Kidney glomerular epithelial cell (primary cell): ENCODE measurements at places on chromosomes 13 and 19.
A peak's percentile ranks its signal among the peaks of the same experiment; 100 is the strongest.

DNA sequence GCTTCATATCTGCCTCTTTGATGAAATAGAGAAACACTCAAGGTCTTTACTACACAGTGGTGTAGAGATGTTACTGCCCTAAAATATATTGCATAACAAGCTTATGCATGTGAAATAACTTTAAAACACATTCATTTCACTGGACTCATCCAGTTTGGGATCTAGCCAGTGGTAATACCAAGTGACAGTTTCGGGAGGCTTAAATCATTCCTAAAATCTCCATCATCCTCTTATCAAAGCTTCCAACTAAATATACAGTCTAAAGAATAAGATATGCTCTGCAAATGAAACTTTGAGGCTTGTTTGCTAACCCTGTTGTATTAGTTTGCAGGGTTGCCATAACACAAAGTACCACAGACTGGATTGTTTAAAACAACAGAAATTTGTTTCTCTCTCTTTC, 52.8 kb downstream of the THSD1 start:
- no peak for DNase-seq

GRCh38 chr19:3517638-3518037, 11.5 kb downstream of the FZR1 start:
- DNase-seq = no peak

GRCh38 chr19:44903602-44904425, 1.8 kb upstream of the APOE start:
- peak; percentile 20 for DNase-seq

DNA sequence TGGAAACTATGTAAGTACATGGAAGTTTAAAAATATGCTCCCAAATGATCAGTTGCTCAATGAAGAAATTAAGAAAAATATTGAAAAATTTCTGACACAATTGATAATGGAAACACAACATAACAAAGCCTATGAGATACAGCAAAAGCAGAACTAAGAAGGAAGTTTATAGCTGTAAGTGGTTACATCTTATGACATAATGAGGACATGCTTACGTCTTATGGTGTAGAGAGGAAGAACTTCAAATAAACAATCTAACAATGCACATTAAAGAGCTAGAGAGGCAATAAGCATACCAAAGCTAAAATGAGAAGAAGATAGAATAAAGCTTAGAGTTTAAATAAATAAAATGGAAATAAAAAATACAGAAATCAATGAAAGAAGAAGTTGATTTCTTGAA, 50.0 kb upstream of the CEACAM21 start:
- DNase-seq = no peak

- DNase-seq = no peak
Measured at GRCh38 chr13:91544723-91545122, 146.3 kb downstream of the GPC5 start.

- no peak for DNase-seq
Measured at GRCh38 chr13:74866101-74866500, 615.9 kb downstream of the TBC1D4 start.

GRCh38 chr19:9953802-9954542, 17.7 kb upstream of the OLFM2 start:
- DNase-seq = no peak

GRCh38 chr19:48872884-48873475, 759 bp downstream of the PPP1R15A start:
- peak; percentile 90 for DNase-seq

GRCh38 chr19:14395262-14395661, 14.0 kb downstream of the ADGRE5 start:
- no peak for DNase-seq

DNA sequence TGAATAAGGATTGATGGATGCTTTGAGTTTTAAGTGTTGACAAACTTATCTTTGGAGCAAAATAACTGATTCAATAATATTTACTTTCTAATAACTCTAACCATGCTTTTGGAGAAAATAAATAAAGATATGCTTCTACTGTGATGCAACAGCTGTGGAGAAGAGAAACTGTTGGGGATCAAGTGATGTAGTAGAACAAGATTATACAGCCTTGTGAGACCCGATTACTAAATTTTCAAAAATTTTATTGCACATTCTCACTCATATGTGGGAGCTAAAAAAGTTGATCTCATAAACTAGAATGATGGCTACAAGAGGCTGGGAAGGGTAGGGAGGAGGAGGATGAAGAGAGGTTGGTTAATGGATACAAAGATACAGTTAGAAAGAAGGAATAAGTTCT, 85.5 kb upstream of the OXGR1 start:
- DNase-seq = no peak

DNA sequence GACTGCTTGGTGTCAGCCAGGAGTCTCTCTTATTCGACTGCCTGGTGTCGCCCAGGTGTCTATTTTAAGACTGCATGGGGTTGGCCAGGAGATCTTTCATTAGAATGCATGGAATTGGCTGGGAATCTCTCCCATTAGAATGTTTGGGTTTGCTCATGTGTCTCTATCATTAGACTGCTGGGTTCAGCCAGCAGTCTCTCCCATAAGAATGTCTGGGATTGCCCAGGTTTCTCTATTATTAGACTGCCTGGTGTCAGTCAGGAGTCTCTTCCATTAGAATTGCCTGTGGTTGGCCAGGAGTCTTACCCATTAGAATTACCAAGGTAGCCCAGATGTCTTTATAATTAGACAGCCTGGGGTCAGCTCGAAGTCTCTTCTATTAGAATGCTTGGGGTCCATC, 1496.0 kb downstream of the UQCRFS1 start:
- DNase-seq = no peak

DNA sequence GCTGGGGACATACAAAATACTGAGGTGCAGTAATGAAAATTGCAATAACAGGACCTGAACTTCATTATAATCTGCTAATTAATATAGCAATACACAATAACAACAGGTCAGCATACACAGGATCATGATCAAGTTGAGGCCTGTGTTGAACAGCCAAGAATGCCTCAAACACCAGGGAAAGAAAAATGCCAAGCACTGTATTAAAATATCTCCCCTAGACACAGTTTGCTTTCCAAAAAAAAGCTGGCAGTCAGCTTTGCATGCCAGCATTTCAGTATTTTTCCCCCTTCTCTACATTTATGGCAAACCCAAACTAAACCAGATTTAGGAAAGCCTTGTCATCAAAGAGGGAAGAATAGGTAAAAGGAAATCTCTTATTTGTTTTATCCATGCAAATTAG, 226.9 kb downstream of the LHFPL6 start:
- no peak for DNase-seq

DNA sequence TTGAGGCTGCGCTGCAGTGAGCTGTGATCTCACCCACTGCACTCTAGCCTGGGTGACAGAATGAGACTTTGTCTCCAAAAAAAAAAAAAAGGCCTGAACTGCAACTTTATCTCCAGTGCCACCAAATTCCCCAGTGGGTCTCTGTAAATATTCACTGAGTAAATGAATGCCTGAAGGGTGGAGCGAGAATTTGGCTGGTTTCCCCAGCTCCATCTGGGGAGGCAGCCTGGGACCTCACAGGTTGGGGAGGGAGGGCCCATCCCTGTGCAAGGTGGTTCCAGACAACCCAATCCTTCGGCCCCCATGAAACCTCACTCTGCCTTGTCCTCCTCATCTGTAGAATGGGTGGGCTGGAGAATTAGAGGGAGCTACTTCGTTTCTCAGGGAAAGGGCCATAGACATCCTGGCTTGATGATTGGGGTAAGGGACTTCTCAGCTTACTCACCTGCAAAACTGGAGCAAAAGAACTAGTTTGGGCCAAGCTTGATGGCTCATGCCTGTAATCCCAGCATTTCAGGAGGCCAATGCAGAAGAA, 4.2 kb upstream of the PKN1 start:
- DNase-seq = no peak

- DNase-seq = no peak
Measured at GRCh38 chr19:8922591-8922990, 87.6 kb downstream of the MUC16 start.

GRCh38 chr19:35013041-35013819, 13.1 kb downstream of the GRAMD1A start:
- DNase-seq = no peak

- no peak for DNase-seq
Measured at GRCh38 chr19:35034588-35035382, 4.5 kb downstream of the SCN1B start.

DNA sequence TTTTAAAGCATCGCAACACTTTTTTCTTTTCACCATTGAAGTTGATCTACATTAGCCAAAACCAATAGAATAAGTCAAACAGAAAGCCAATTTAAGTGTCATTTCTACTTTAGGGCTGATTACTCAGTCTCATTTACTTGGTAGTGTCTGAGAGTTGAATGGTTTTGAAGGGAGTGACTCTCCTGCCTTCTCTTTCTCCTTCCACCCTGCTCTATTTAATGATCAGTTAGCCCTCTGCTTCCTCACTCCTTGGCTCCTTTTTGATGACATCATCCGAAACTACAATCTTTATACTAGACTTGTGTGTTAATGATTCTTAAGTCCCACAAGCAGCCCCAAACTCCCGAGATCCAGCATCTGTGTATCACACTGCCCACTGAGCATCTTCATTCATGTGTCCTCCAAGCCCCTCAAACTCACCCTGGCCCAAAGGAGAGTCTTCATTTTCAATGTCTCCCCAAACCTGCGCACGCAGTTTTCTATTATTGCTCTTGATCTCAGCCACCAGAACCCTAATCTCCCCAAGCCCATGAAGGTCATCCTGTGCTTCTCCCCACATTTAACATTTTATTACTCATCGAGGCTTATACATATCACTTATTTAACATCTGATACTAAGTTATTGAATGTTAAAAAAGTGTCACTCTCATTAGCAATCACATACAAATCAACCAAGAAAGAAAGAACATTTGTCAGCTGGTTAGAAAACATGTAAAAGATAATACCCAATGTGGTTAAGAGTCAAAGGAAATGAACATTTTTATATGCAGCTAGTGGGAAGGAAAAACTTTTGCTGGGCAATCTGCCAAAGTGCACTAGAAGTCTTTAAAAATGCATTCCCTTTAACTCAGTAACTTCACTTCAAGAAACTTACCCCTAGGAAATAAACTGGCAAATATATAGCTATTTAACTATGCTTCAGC, 32.2 kb upstream of the ARGLU1 start:
- peak; percentile 9 for DNase-seq

- DNase-seq = no peak
Measured at GRCh38 chr13:31545616-31546015, 193.7 kb upstream of the RXFP2 start.

DNA sequence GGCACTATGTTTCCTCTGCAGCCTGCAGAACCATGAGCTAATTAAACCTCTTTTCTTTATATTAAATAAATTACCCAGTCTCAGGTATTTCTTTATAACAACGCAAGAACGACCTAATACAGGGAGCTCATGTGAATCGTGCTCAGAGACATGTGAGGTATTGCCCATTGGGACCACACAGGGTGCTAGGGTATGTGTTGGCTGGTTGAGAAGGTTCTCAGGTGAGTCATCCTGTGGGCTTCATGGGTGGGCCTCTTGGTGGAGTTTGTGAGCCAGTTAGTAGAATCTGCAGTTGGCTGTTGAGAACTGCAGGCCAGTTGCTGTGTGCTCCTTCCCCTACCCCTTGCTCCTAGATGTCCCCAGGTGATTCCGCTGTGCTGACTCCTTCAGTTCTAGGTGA, 163.0 kb downstream of the HS6ST3 start:
- no peak for DNase-seq

DNA sequence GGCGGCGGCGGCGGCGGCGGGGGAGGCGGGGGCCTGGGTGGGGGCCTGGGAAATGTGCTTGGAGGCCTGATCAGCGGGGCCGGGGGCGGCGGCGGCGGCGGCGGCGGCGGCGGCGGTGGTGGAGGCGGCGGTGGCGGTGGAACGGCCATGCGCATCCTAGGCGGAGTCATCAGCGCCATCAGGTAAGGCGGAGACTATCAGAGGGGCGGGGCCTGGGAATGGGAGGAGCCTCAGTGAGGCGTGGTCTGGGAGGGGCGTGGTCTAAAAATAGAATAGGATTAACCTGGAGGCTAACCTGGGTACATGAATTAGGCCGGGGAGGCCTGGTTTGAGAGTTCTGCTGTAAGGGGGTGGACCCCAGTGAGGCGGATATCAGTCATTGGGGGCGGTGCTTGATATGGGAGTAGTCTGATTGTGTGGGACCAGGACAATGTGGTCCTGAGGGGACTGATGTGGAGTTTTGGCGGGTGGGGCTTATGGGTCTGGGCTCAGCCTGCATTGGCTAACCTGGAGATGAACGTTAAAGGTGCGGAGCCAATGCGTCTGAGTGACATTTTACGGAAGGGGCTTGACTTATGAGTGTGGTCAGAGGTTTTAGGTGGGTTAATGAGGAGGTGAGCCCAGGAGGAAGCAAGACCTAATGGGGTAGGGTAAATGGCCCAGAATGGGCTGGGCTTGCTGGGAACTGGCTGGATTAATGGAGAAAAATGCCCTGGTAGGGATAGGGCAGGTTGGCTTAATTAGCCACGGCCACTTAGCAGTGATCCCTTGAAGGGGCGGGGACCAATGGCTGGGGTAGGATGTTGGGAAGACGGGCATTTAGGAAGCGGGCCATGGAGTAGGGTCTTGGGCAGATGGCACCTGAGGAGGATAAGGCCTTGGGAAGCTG, 1.4 kb downstream of the CAPNS1 start:
- DNase-seq = peak; percentile 78

DNA sequence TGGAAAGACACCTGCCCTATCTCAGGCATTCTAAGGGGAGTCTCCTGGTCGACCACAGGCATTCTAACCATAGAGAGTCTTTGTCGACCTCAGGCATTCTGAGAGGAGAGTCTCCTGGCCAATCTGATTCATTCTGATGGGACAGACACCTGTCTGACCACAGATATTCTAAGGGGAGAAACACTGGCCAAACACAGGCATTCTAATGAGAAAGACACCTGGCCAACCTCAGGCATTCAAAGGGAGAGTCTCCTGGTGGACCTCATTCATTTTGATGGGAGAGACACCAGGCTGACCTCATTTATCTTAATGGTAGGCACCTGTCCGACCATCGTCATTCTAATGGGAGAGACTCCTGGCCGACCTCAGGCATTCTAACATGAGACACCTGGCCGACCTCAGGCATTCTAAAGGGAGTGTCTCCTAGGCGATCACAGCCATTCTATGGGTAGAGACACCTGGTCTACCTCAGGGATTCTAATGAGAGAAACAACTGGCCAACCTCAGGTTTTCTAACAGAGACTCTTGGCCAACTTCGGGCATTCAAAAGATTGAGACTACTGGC, 1351.5 kb downstream of the UQCRFS1 start:
- DNase-seq = no peak

GRCh38 chr13:78680115-78680561, 21.2 kb upstream of the OBI1 start:
- no peak for DNase-seq

- DNase-seq = no peak
Measured at GRCh38 chr13:35791184-35791851, 314.8 kb upstream of the MAB21L1 start.

GRCh38 chr19:17688853-17689595, 870 bp upstream of the UNC13A start:
- DNase-seq = no peak

DNA sequence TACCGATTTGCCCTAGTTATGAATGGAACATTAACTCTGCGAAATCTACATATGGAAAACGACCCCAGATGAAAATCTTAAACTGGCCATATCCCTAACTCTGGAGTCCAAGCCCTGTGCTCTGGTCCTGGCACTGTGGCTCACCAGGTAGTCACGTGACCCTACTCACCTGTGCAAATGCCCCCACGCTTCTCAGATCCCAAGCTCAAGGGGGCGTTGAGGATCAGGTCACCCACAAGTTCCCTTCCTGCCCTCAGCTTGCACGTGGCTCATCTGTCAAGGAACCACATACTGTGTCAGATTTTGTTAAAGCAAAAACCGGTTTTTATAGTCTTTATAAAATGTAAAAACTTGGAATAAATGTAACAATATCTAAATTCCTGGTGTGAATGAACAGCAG, 324.0 kb downstream of the SHISA2 start:
- no peak for DNase-seq

- DNase-seq = peak; percentile 69
Measured at GRCh38 chr19:48290771-48291488, 21.0 kb downstream of the ZNF114 start.

GRCh38 chr13:110305001-110305400, 2.0 kb downstream of the COL4A1 start:
- no peak for DNase-seq
